ENCODE measurements at places on chromosomes 11 and 22. TPM values are rescaled to one million over a fixed set of nuclear protein-coding genes. Genes with fewer than 3 reads are reported as not detected.

The SMPD1 gene
- total RNA-seq = 71.1 TPM

The OR52I2 gene
- not detected for total RNA-seq

The IL17REL gene
- total RNA-seq = not detected

The OR52W1 gene
- total RNA-seq = not detected

The SMIM35 gene
- not detected for total RNA-seq

The SCUBE2 gene
- total RNA-seq = 0.26 TPM

The TMEM151A gene
- 0.39 TPM for total RNA-seq

The TKFC gene
- total RNA-seq = 27.5 TPM

The CHRNA10 gene
- 0.39 TPM for total RNA-seq

The ZNF280B gene
- 1.8 TPM for total RNA-seq

The MUC5AC gene
- total RNA-seq = not detected

The NLRX1 gene
- 8.5 TPM for total RNA-seq

The TSGA10IP gene
- not detected for total RNA-seq

The MMP1 gene
- 861 TPM for total RNA-seq

The SCGB2A2 gene
- not detected for total RNA-seq

The CNTN5 gene
- not detected for total RNA-seq

The ADAMTS8 gene
- 3.8 TPM for total RNA-seq

The SOX6 gene
- 5.4 TPM for total RNA-seq

The EXPH5 gene
- 1.7 TPM for total RNA-seq

The CTSW gene
- total RNA-seq = not detected

The PLAAT5 gene
- total RNA-seq = not detected

The OR8D4 gene
- total RNA-seq = not detected

The PRDM11 gene
- 1.6 TPM for total RNA-seq

The UPK3A gene
- not detected for total RNA-seq

The MLC1 gene
- 0.08 TPM for total RNA-seq

The PRODH gene
- total RNA-seq = not detected

The SCGB1A1 gene
- total RNA-seq = not detected

The APBB1 gene
- 41.1 TPM for total RNA-seq

The SCGB1D1 gene
- not detected for total RNA-seq

The SPDYC gene
- total RNA-seq = not detected

The DEUP1 gene
- not detected for total RNA-seq

The C11orf91 gene
- not detected for total RNA-seq

The CDC42EP2 gene
- total RNA-seq = 29.7 TPM

The CASP5 gene
- total RNA-seq = not detected

The CRYBA4 gene
- total RNA-seq = not detected

All from epithelial cell of alveolus of lung (primary cell).